Hindlimb muscle (tissue), 1 donor: ENCODE measurements at places on chromosomes 16 and 17.

GRCh38 chr16:67530013-67530939, 1.6 kb downstream of the RIPOR1 start:
- peak; percentile 67 for DNase-seq

DNA sequence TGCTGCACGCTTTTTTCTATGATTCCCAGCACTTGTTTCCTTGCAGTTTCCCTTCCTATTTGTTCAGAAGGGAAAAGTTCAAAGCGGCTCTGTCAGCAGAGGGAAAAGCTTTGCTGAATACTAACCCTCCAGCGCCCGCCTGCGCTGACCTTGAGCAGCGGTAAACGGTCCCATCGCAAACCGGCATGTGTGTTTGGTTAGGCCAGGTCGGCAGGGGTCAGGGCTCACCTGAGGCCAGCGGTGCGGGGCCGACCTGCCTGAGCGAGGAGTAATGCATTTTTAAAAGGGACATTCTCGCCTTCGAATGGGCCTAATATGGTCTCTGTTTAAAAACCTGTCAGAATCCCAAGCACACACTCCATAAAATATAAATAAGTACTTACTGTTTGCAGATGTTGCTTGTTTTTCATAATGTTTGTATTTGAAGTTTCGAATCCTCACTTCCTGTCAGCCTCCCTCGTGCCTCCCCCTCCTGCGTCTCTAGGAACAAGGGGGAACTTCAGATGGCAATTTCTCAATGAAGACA, 110.1 kb downstream of the IRX3 start:
- no peak for DNase-seq

DNA sequence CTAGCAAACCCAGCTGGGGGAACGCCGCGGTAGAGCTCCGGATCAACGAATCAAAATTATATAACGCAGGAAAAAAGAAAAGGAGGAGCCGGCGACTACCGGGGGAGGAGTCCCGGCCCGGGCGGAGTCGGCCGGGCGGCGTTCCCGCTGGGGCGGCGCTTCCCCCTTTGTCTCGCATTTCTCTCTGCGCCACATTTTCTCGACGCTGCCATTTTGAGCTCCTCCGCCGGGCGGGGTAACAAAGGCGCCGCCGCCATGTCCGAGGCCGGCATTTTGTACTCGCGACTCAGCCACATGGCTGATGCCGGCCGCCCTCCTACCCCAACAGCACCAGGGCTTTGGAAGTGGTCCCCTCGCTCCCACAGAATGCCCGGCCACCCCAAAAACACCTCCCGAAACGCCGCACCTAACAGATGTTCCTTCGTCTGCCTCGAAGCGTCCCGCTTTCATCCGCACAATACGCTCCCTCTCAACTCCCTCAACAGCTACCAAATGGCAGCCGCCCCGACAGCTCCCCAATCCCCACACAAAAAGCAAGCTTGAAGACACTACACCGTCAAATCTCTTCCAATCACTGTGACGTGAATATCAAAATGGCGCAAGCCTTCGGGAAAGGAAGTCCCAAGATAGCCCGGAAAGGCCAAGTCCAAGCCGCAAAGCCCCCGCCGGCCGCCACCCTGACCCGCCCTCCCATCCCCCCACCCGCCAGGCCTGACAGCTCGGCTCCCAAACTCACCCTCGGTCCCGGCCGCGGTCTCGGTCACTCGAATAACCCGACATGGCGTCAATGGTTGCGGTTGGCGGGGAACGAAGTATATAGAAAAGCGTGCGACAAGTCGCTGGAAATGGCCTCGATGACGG, 519 bp downstream of the DDX5 start:
- DNase-seq = peak; percentile 97

DNA sequence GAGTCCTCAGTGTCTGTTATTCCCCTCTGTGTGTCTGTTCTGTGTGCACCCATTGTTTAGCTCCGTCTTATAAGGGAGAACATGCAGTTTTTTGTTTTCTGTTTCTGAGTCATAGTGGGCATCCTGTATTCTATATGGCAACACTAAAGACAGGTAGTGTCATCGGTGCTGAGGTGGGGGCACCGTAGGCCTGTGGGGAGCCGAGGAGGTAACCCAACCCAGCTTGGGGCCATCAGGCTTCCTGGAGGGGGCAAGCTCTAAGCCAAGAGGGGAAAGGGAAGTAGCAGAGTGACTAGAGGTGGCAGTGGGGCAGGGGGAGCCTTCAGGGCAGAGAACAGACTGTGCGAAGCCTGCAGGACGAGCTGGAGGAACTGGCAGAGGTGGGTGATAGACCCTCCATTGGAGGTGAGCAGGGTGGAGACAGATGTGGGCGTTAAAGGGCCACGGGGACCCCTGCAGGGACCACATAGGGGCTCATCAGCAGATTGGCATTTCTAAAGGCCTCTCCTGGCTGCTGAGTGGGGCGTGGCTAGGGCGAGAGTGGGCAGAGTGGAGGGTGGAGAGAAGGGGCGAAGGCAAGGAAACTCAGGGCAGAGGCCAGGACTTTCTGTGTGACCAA, 36.5 kb downstream of the CPNE2 start:
- no peak for DNase-seq

GRCh38 chr17:67107811-67108775, 63.7 kb downstream of the CACNG1 start:
- no peak for DNase-seq

- no peak for DNase-seq
Observed at GRCh38 chr17:9959377-9959981, 54.4 kb upstream of the RCVRN start.

GRCh38 chr17:47692137-47692894, 1.6 kb upstream of the TBKBP1 start:
- no peak for DNase-seq

GRCh38 chr16:57530104-57530521, 6.3 kb downstream of the CCDC102A start:
- DNase-seq = no peak

DNA sequence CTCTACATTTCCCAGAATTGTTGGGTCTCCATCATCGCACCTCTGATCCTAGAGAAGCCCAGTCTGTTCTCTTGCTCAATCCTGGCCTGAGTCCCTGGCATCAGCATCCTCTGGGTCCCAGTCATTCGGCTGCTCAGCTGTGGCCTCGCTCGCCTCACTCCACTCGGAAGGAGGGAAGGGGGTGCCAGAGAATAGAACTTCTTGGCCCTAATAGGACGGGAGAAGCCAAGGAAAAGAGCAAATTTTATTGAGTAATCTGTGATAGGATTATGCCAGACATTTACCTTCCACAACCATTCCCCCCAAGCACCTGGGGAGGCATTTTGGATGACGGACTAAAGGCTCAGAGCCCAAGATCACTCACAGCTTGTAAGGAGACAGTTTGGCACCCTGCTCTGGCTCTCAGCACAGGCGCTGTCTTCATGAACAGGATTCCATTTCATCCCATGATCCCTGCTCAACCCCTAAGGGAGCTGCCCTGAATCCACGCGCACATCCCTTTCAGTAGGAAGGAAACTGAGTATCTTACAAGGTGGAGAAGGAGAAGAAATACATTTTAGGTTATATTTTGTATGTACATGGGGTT, 498 bp upstream of the CLEC10A start:
- DNase-seq = no peak

GRCh38 chr17:69339937-69340336, 13.0 kb upstream of the ABCA5 start:
- DNase-seq = no peak

DNA sequence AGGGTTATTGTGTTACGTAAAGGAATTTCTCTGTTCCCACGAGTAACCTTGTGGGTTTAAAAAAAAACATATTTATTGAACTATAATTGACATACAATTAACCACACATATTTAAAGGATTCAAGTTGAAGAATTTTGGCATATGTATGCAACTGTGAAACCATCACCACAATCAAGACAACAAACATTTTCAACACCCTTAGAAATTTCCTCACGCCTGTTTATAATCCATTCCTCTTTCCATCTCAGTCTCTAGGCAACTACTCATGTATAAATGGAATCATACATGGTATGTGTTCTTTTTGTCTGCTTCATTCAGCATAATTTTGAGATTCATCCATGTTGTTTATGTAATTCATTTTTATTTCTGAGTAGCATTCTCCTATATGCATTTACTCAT, 104.0 kb downstream of the MRTFB start:
- no peak for DNase-seq

GRCh38 chr16:53090286-53090590, 35.4 kb downstream of the CHD9 start:
- DNase-seq = no peak

GRCh38 chr17:17351901-17352781, 49.0 kb downstream of the NT5M start:
- DNase-seq = peak; percentile 40

DNA sequence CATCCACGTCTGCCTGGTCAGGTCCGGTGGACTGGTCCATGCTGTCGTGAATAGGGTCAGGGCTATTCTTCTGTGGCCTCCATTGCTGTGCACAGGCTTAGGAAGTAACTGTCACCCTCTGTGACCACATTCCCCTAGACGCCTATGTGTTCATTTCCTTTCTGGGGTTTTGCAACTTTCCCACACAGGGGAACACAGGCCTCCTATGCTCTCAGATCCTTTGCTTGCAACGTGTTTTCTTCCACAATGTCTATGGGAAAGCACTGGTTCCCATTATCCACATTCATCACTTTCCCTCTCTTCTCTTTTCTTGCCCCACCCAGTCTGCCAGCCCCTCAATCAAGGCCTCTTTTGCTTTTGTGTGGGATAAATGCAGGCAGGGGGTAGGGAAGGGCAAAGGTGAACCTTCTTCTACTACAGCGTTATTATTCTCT, 43.2 kb upstream of the DNAJA2 start:
- DNase-seq = no peak

DNA sequence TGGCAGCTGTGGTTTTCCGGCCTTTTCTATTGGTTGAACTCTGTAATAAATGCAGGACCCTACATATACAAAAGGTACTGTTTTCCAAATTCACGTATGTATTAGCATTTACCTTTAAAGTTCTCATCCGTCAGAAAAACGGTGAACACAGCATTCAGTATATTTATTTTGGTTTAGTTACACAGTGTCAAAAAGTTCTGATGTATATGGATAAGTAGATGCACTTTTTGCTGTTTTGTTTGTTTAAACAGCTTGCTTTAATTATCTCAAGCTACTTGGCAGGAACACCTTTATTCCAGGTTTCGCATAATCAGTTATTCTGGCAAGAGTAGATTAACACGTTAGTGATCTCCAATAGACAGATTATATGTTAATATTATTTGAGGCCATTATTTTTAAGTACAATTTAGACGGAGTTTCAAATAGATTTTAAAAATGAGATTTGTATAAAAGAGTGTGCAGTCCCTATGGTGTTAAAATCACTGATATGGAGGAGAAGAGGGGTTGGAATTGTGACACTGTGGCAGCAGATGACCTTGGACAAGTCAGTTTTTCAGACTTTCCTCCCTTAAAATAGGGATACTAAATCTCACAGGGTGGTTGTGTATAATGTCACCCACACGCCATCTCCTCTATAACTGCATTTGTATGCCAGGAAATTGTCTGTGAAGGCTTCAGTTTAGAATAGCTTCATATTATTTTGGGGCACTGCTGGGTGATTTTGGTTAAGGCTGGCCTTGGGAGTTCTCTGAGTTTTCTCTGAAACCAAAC, 2.1 kb downstream of the HERPUD1 start:
- DNase-seq = no peak

- peak; percentile 55 for DNase-seq
Observed at GRCh38 chr17:50533720-50534148, 1.2 kb downstream of the EPN3 start.

GRCh38 chr16:75305364-75306098, 54.1 kb upstream of the BCAR1 start:
- peak; percentile 52 for DNase-seq

GRCh38 chr17:35809855-35810461, 674 bp downstream of the TAF15 start:
- no peak for DNase-seq

GRCh38 chr17:65190467-65191097, 53.4 kb downstream of the RGS9 start:
- DNase-seq = no peak
